ENCODE measurements at places on chromosomes 12 and 14.

DNA sequence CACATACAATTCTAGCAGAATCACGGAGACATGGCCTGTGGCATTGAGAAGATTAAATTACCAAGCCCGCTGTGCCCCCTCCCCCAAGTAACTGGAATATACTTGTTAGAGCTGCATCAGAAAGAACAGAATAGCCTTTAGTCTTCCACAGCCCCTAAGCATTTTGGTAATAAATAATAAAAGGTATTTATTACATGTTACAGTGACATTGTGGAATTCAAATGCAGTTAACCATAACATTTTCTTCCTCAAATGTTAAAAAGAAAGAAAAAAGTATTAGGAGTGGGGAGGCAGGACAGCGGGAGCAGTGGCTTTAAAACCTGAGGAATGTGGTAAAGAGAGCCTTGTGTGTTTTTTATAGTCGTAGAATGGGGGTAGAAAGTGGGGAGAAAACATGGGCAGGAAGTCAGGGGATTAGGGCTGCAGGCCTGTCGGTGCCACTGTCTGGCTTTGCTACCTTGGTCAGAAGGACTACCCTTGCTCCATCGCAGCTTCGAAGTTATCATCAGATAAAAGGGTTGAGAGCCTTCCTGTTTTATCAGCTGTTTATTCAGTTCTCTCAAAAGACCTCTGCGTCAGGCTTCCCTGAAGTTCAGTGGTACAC is 255.9 kb downstream of the MSRB3 start:
- no peak for DNase-seq

DNA sequence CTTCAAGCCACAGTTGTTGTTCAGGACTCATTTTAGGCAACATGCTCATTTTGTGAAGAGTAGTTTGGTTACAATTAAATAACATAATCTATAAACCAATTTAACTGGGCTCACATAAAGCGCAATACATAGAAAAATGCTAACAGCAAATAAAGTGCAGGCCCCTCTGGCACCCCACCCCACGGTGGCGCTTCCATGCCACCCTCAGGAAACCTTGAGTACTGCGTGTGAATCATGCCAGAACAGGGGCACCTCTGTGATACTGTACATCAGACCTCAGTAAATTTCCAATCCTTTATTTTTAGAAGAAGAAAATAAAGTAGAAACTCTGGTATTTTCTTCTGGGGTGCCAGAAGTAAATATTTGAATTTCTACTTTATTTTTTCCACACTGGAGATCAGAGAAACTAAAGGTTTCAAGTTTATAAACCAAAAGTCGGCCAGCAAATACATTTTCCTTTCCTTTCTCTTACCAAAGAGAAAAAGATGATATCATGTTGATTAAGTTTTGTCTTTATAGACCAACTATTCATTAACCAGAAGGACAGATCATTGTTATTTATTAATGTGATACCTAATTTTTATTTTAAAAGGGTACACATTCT is 316.8 kb downstream of the PAWR start:
- peak; percentile 23 for DNase-seq

DNA sequence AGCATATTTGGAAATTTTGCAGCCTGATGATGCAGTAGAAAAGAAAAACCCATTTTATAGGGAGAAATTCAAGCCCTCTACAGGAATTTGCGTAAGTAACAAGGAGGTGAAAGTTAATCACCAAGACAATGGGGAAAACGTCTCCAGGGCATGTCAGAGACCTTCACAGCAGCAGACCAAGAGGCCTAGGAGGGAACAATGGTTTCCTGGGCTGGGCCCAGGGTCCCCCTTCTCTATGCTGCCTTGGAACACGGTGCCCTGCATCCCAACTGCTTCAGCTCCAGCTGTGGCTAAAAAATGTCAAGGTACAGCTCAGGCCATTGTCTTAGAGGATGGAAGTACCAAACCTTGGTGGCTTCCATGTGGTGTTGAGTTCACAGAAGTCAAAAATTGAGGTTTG is 6.5 kb upstream of the KRT6C start:
- no peak for DNase-seq

DNA sequence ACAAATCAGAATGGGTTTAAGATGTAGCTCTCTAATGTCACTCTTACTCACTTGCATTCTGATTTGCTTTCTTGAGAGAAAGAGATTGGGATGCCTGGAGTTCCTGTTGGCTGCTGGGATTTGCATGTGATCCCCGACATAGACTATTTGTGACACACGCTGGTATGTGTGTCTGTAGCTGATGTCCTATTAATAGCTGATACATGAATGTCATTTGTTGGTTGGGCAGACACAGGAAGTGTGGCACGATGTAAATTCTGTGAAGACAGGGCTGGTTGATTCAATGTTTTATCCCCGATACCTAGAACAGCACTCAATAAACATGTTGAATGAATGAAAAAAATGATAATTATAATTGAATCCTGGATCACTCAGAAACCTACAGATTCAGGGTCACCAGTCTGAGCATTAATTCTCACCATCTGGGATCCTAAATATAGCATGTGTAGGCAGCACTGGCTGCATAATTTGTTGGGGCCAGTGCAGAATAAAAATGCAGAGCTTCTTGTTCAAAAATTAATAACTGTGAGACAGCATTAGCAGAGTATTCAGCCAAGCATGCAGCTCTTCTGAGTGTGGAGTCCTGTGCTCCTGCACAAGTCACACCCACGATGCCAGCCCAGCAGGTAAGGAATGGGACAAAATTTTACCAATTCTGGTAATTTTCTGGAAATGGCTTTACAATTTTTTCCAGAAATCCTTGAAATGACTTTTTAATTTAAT is 35.5 kb upstream of the SOCS2 start:
- peak; percentile 26 for DNase-seq

- no peak for DNase-seq
Measured at GRCh38 chr14:26276757-26277156, 321.1 kb downstream of the NOVA1 start.

DNA sequence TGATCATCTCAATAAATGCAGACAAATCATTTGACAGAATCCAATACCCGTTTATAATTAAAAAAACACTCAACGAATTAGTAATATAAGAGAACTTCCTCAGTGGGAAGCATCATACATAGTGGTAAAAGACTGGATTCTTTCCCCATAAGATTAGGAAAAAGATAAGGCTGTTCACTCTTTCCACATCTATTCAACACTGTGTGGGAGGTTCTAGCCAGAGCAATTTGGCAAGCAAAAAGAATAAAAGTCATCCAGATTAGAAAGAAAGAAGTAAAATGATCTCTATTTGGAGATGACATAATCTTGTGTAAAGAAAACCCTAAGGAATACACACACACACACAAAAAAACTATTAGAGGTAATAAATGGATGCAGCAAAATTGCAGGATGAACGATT is 38.4 kb downstream of the YEATS4 start:
- no peak for DNase-seq

DNA sequence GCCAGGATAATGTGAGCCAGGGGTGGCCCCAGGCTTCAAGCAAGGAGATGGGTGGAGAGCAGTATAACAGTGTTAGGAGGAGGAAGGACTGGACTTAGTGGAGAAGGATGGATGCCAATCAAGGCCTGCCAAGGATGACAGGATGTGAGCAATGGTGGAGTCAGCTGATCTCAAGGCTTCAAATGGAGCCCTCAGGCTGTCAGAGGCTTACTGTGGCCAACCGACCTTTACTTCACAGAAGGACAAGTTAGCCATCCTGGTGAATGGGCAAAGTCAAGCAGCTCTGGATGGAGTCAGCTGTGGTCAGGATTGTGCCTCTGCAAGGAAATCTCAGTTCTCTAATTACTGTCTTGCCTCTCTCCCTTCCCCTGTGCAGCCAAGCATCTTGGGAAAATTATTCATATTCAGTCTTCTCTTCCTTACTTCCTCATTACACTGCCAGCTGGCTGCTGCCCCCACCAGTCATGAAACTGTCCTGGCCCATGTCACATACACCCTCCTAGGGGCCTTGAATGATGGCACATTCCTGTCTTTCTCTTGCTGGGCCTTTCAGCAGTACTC is 7.6 kb upstream of the STAT6 start:
- no peak for DNase-seq

- peak; percentile 30 for DNase-seq
Measured at GRCh38 chr12:51863933-51864832, 15.7 kb upstream of the FIGNL2 start.
